ENCODE measurements at places on chromosomes 6 and 20.

DNA sequence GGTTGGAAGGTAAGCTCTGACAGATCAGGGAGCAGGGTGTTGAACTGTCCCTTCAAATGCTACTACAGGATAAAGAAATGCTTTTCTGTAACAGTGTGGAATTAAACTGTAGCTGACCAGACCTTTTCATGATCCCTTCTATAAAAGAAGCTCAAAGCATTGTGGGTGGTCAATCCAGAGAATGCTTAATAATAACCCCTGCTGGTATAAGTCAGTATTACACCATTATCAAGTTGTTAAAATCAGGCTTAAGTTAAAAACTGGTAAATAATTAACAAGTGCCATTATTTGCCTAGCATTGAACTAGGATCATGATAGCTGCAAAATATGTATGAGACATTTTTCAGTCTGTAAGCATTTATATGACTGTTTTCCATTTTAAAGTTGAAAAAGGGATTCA is 468.9 kb downstream of the PKHD1 start:
- no peak for DNase-seq

GRCh38 chr20:20668639-20669038 is 43.8 kb downstream of the RALGAPA2 start:
- DNase-seq = no peak

GRCh38 chr20:22824077-22824476 is 211.0 kb upstream of the SSTR4 start:
- DNase-seq = no peak

DNA sequence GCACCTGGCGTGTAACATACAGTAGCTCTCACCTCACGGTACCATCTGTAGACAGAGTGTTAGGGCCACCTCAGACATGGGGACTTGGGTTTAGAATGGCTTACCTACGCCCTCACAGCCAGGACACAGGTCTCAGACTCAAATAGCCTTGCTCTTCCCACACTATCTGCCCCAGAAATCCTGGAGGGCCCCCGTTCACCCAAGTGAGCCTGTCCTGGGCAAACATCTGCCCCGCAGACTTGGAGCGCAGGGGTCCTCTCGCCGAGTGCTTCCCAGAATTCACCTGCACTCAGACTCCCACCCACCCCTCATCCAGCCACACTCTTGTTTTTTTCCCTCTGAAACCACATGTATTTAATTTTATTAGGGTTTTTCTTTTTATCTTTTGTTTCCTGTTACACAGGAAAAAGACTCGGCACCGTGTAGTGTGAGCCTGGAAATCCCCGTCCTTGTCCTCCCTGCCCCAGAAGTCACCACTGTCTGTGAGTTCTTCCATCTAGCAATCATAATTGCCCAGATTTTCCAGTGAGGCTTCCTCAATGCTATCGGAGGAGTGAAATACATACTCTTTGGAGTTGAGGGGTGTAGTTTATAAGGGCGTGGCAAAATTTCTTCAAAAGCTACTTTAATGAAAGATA is 17.1 kb upstream of the MAP1LC3A start:
- DNase-seq = no peak

DNA sequence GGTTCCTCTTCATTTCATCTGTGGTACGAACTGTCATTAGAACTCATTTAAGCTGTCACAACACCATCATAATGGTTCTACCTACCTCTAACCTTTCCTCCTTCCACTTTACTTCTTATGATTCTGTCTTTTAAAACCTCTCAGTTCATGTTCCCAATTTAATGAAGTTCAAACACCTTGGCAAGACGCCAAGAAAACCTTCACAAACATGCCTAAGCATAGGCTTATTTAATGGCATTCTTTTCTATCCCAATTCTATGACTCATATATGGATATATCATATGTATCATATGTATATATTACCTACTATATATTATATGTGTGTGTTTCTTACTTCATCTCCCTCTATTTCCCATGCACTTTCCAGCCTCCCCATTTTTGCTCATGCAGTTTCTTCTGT is 283.4 kb upstream of the TBX18 start:
- no peak for DNase-seq

- no peak for DNase-seq
Observed at GRCh38 chr6:11604836-11605506, 67.4 kb downstream of the TMEM170B start.

GRCh38 chr6:20403070-20403765 is 1.5 kb downstream of the E2F3 start:
- peak; percentile 65 for DNase-seq

GRCh38 chr6:83633609-83634008 is 75.3 kb downstream of the SNAP91 start:
- no peak for DNase-seq

- no peak for DNase-seq
Observed at GRCh38 chr20:23782366-23782983, 31.7 kb upstream of the CST1 start.

DNA sequence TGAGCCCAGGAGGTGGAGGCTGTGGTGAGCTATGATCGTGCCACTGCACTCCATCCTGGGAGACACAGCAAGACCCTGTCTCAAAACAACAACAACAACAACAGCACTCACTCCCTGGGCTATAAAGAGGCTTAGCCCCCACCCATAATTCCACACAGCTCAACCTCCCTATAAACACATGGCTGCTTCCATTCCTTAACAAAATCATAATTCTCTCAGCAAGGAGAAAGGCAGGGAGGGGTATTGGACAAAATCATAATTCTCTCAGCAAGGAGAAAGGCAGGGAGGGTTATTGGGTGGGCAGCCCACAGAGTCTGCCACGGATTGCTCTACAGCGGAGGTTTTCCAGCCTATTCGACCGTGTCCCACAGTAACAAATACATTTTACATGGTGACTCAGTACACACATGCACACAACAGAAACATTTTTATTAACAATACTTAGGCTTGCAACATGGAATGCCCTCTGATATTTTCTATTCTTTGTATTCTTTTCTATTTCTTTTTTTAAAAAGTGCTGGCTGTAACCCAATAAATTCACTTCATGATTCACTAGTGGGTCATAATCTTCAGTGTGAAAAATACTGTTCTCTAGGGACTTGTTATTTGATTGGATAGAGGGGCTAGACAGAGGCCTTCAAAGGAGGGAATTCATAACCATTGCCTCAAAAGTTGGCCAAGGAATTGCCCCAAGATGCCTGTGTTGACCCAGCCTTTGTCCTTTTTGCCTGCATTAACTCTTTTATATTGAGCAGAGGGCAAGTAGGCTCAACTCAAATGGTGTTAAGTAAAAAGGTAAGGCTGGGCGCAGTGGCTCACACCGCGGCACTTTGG is 50.6 kb upstream of the ZMYND8 start:
- no peak for DNase-seq

- DNase-seq = no peak
Observed at GRCh38 chr20:59765599-59766177, 161.3 kb downstream of the PHACTR3 start.

DNA sequence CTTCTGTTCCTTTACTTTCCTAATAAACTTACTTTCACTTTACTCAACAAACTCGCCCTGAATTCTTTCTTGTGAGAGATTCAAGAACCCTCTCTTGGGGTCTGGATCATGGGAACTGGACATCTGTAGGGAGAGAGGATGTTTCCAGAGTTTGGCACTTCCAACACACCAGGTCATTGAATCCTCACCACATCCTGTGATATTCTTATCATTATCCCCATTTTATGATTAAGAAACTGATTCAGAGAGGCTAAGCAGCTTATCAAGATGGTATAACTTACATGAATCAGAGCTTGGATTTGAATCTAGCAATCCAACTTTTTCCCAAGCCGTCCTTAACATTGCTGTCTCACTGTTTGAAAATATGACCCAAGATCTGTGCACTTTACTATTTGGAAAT is 15.5 kb downstream of the PPIL6 start:
- no peak for DNase-seq

DNA sequence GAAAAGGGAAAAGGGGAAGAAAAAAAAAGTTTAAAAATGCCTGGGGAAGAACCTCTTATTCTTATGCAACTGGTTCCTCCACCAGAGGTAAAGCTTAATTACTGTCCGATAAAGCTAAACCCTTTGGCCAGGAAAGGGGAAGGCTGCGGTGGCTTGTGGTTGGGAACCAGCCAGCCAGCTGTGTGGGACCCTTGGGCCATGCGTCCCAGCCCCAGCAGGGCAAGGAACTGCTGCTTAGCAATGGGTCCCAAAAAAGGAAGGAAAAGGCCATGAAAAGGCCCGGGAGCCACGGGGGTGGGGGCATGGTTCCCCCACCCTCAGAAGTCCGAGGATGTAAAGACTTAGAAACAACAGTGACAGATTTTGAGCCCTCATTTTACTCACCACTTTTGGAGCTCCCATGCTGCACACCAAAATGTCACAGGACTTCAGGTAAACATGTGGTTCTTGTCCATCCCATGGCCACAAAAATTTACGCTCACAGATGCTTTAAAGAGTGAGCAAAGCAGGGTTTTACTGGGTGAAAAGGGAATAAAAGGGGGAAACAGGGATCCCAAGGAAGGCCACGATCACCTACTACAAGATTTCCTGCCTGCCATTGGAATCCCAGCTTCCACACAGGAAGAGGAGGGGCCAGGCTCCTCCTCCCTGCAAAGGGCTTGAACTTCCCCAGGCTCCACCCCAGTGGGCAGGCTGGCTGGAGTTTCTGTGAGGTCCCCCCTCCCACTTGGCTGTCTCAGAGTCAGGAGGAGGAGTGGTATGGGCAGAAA is 1234.7 kb upstream of the GJE1 start:
- DNase-seq = no peak

DNA sequence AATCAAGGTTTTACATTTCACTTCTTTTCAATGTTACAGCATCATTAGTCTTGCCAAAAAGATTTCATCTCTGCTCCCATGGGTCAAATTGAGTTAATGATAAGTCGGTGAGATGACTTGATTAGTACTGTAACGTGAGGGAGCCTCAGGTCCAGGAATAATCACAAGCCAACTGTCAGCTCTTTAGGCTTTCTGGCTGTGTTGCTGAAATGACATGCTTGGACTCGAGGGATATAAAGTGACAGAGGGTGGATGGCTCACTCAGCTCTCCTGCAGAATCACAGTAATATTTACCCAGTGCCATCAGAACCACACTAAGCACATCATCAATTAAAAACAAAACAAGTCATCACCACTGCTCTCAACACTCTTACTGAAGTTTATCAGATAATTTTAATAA is 196.2 kb upstream of the THEMIS start:
- no peak for DNase-seq

DNA sequence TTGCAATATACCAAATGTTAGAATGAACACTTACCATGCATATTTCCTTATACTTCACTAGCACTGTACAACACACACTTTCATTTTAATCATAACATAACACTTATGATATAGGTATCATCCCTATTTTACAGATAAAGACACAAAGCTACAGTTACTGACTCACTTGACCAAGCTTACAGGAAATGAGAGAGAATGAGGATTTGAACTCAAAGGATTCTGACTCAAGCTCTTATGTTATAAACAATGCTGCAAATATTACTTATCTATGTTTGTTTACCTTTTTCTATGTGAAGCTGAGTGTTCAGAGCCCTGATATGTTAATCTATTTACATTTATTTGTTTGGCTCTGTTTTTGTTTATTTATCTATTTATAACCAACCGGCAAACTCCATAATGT is 245.4 kb downstream of the PTPRK start:
- no peak for DNase-seq

GRCh38 chr20:25338112-25339023 is 52.3 kb downstream of the ABHD12 start:
- DNase-seq = no peak

DNA sequence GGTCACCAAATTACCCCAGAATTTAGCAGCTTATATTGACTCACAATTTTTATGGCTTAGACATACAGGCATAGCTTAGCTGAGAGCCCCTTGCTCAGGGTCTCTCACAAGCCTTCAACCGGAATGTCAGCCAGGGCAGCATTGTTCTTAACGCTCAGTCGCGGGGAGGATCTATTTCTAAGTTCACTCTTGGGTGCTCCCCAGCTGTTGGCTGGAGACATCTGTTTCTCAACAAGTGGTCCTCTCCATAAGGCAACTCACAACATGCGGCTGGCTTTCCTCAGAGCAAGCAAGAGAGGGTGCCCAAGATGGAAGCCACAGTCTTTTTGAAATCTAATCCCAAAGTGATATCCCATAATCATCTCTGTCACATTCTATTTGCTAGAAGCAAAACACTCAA is 46.6 kb downstream of the SLX4IP start:
- DNase-seq = no peak

DNA sequence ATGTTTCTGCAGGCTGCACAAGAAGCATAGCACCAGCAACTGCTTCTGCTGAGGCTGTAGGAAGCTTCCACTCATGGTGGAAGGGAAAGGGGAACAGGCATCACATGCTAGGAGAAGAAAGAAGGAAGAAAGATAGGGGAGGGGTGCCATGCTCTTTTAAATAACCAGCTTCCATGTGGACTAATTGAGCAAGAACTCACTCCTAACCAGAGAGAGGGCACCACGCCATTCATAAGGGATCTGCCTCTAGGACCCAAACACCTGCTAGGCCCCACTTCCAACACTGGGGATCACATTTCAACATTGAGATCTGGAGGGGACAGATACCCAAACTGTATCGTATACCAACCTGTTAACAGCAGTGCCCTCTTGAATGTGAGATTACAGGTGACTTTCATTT is 46.9 kb upstream of the ARMC2 start:
- no peak for DNase-seq

DNA sequence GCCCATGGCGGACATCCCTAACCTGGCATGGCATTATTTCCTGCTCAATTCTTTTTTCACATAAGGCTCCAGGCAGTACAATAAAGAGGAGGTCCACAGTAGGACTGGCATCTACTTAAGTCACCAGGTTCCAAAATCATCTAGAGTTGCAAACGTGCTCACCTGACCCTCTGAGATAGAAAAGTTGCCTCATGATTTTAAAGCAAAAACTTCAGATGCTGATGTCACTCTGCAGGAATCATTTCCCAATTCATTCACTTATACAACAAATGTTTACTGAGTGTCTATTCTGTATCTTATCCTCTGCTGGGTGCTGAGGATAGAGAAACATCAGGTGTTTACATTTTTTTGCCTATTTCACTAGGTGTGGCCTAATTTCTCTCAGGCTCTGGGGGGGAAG is 2.2 kb downstream of the ADGRF4 start:
- no peak for DNase-seq

GRCh38 chr20:36825385-36826104 is 50.4 kb upstream of the TLDC2 start:
- DNase-seq = no peak

DNA sequence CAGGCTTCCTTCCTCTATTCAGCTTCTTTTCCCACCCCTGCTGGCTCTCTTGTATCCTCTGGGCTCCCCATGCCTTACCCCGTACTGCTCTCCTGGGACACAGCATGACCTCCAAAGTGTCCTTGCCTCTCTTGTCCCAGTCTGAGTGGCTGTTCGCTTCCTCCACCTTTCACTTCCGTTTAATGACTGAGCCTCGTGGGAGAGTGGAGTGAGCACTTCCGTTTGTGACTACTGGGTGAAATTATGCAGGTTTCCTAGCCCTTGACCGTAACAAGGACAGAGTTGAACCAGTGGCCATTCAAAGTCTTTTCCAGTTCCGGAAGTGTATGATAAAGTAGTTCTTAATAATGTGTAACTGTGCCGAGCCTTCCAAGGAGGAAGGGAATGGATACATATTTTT is 109.2 kb downstream of the ARID1B start:
- no peak for DNase-seq

DNA sequence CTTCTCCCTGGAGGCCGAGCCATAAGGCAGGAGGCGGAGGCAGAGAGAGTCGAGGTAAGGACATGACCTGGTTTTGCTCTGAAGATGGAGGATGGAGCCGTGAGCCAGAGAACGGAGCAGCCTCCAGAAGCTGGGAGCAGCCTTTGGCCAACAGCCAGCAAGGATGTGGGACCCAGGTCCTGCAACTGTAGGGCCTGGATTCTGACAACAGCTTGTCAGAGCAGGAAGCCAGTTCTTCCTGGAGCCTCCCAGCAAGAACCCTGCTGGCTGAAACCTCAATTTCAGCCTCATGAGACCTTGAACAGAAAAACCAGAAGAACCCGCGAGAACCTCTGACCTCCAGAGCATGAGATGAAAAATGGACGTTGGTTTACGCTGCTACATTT is 13.4 kb upstream of the MRGBP start:
- no peak for DNase-seq
